ENCODE measurements at places on chromosomes 5 and 9. TPM values are rescaled to one million over a fixed set of nuclear protein-coding genes. Genes with fewer than 3 reads are reported as not detected.

QRFP gene
- not detected for total RNA-seq

URM1 gene
- 28.8 TPM for total RNA-seq

MLLT3 gene
- 37.3 TPM for total RNA-seq

BTNL3 gene
- not detected for total RNA-seq

SLC27A6 gene
- 11.2 TPM for total RNA-seq

FBP2 gene
- 83.0 TPM for total RNA-seq

PRDM9 gene
- not detected for total RNA-seq

HTR1A gene
- total RNA-seq = not detected

LCN6 gene
- total RNA-seq = not detected

PLPP7 gene
- 81.3 TPM for total RNA-seq

ANKRD55 gene
- total RNA-seq = not detected

TAS2R1 gene
- total RNA-seq = not detected

IRX2 gene
- 1.6 TPM for total RNA-seq

TRIO gene
- total RNA-seq = 188 TPM

CLIC3 gene
- 4.9 TPM for total RNA-seq

PCDHA10 gene
- 0.21 TPM for total RNA-seq

DROSHA gene
- total RNA-seq = 48.4 TPM

SPATA31C1 gene
- 0.21 TPM for total RNA-seq

PDE6A gene
- total RNA-seq = 0.31 TPM

CCNI2 gene
- not detected for total RNA-seq

MSMP gene
- total RNA-seq = not detected

OLFML2A gene
- total RNA-seq = 188 TPM

CSF1R gene
- 21.6 TPM for total RNA-seq

LCN12 gene
- total RNA-seq = 0.82 TPM

PLAC8L1 gene
- not detected for total RNA-seq

FOXD4 gene
- not detected for total RNA-seq

GDNF gene
- total RNA-seq = 4.0 TPM

TAF11L13 gene
- total RNA-seq = not detected

ZNF474 gene
- 1.0 TPM for total RNA-seq

LURAP1L gene
- 7.2 TPM for total RNA-seq

FANCG gene
- total RNA-seq = 18.3 TPM

CENPH gene
- total RNA-seq = 9.3 TPM

MOB3B gene
- 4.2 TPM for total RNA-seq

F12 gene
- 0.51 TPM for total RNA-seq

OR1L4 gene
- not detected for total RNA-seq

INSL6 gene
- not detected for total RNA-seq

N4BP3 gene
- 22.1 TPM for total RNA-seq

FAT2 gene
- 25.0 TPM for total RNA-seq

TAF11L12 gene
- total RNA-seq = not detected

TLX3 gene
- not detected for total RNA-seq

NOTCH1 gene
- 45.4 TPM for total RNA-seq

AK8 gene
- 0.31 TPM for total RNA-seq

CDH10 gene
- 2.5 TPM for total RNA-seq

NUP188 gene
- 47.6 TPM for total RNA-seq

ANKRD18A gene
- 0.51 TPM for total RNA-seq

TCF7 gene
- 0.82 TPM for total RNA-seq

TRPM6 gene
- total RNA-seq = 0.72 TPM

GRIA1 gene
- total RNA-seq = 3.0 TPM

CDH18 gene
- total RNA-seq = 0.62 TPM

GABRA1 gene
- not detected for total RNA-seq

FBN2 gene
- total RNA-seq = 215 TPM

PCDHGB6 gene
- total RNA-seq = 9.3 TPM

SLC34A3 gene
- total RNA-seq = not detected

DOLK gene
- total RNA-seq = 9.5 TPM

TICAM2 gene
- 4.0 TPM for total RNA-seq

RLN1 gene
- not detected for total RNA-seq

SLCO6A1 gene
- not detected for total RNA-seq

PRSS3 gene
- 2.1 TPM for total RNA-seq

RIOK2 gene
- 25.1 TPM for total RNA-seq

Data from tongue (tissue), 3 donors.